ENCODE measurements at places on chromosomes 4 and X. TPM values are rescaled to one million over a fixed set of nuclear protein-coding genes. Genes with fewer than 3 reads are reported as not detected.

Gene WDR45
- 87.4 TPM for total RNA-seq

Gene CYBB
- total RNA-seq, result 3.8 TPM

Gene DMP1
- not detected for total RNA-seq

Gene CLDN34
- total RNA-seq, result not detected

Gene SULT1B1
- total RNA-seq, result 105 TPM

Gene FGF5
- total RNA-seq, result not detected

Gene STK32B
- total RNA-seq, result 1.1 TPM

DNA sequence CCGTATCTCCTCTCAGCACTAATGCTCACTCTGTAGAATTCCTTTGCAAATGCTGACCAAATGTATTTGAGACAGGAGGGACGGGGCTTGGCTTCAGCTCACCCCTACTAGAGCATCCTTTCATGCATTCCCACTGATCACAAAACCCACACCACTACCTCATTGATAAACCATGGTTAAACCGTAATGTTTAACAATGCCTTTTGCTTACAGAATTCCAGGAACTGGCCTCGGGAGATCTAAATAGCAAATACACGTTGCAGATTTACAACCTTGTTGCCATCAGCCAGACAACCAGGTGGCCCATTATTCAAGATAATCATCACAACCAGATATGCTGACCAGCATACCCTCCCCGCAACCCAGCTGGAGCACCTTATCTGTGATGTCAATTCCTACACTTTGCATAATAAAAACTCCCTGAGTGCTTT, 391.9 kb downstream of the KCTD8 start:
- DNase-seq, result no peak

- DNase-seq, result no peak
Observed at GRCh38 chr4:93671093-93671492, 157.5 kb upstream of the ATOH1 start.

GRCh38 chrX:137749246-137749645, 183.3 kb downstream of the ZIC3 start:
- no peak for DNase-seq

- DNase-seq, result no peak
Observed at GRCh38 chr4:130424211-130424610, 1328.3 kb downstream of the C4orf33 start.

DNA sequence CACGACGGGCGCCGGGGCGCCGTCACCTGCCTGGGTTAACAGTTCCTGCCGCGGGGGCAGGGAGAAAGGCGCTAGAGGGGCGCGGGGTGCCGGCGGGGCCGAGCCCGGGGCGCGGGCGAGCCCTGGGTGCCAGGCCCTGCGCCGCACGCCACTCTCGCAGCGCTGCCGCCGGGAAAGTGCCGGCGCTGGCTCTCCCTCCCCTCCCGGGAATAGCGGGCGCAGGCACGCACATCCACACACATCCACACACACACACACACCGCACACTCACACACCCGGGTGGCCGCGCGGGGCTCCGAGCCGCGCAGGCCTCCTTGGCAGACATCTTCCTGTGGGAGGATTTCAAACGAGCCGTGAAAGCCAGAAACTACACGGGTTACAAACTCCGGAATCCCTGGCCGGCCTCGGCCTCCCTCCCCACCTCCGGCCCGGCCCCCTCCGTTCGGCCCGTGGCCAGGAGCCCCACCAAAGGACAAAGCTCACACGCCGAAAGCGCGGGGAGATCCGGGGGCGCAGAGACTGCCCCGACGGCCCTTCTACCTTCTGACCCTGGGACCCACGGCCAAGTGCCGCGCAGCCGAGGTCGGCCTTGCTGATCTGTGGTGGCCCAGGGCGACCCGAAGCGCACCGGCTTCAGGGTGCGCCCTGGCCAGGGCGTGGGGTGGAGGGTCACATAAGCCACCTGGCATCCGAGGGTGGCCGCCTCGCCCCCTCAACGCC, 92.3 kb downstream of the BCOR start:
- DNase-seq, result no peak

DNA sequence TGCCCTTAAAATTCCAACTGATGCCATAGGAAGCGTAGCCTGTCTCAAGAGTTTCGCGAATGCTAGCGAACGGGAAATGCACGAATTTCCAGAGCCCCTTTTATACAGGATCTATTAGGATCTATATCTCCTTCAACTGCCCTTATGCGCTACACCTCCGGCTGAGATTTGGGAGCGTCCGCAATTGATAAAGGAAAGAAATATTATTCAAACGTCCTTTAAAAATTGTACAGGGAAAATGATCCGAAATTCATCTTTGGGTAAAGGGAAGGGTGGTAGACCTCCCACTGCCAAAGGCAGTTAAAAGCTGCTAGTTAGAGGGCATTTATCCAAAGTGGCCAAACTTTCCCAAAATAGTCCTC, 609 bp downstream of the NR3C2 start:
- DNase-seq, result no peak

DNA sequence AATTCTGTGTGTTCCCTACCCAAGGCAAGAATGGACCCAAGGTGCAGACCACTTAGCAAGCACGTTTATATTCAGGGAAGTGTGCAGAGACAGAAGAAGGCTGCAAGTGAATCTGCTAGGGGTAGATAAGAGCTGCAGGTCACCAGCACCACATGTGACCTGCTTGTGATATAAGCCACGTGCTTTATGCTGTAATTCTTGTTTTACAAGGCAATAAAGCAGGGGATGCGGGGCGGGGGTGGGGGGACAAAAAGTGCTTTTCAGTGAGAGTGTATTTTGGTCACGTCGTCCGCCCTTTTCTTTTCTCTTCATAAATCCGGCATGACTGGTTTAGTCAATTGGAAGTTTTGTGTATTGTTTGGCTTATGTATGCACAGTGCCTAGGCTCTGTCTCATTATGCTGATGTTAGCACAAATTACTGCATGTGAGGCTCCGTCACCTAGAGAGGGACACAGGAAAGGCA, 192.7 kb downstream of the RBMX2 start:
- DNase-seq, result no peak

DNA sequence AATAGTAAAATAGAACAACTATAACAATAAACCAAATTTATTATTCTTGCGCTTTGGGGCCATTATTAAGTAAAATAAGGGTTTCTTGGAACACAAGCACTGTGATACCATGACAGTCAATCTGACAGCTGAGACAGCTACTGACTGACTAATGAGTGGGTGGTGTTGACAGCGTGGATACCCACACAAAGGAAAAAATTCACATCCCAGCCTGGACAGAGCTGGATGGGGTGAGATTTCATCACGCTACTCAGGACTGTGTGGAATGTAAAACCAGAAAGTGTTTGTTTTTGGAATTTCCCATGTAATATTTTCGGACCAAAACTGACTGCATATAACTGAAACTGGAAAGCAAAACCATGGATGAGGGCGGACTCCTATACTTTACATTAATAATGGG, 48.8 kb downstream of the IGFBP7 start:
- no peak for DNase-seq
